ENCODE measurements at places on chromosomes 4 and X.

- DNase-seq, result no peak
Measured at GRCh38 chr4:185265942-185266341, 56.5 kb downstream of the SNX25 start.

DNA sequence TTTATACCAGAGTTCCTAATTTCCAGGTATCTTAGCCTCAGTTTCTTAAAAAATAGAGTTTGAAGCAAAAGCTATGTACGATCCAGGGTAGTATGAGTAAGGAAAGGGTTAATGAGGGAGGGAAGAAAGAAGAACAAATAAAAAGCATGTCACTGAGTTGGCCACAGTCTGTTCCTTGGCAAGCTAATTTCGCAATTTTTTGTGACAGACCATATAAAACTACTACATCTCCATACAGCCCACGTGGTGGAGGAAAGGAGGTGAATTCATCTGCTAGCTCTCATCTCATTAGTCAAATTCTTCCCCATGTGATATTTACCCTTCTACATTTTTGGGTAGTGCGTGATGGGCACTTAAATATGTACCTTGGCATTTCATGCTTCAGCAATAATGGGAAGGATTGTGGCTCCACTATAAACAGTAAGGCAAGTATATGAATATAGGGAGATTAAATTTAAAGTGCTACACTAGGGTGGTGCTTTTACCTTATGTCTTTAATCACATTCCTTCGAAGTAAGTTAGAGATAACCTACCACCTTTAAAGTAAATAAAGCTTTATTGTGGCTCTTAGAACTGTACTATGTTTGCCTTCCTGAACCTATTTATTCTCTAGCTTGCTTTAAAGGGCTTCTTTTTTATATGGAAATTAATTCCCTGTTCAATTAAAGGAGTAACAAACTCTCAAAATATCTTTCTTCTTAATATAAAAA, 102.1 kb upstream of the VAMP7 start:
- no peak for DNase-seq

DNA sequence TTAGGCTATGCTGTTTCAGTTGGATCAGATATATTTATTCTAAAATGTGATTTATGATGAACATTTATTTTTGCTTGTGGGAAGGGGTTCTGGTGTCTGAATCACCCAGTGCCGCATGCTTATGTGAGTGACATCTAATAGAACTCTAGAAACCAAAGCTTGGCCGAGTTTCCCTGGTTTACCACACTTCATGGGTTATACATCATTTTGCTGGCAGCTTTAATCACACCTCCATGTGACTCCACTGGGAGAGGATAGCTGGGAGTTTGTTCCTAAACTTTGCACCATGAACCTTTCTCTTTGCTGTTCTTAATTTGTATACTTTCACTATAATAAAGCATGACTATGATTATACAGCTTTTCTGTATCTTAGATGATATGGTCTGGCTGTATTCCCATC, 382.9 kb downstream of the INPP4B start:
- DNase-seq, result no peak

- no peak for DNase-seq
Measured at GRCh38 chr4:105558277-105558676, 5.9 kb downstream of the ARHGEF38 start.

DNA sequence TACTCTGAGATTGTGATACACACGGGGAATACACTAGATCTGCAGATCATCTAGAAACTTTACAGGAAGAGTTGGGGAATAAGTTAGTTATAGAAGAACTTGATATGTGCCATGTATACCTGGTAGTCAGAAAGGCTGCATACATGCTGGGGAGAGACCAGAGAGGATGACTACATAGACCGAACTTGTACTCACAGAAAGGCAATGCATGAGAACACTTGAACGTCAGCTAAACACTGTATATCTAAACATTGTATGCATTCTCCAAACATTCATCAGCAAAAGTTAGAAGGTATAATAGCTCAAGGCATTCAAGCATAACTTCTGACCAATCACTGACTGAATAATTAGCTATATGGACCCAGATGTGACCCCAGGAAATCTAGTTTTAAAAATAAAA, 78.0 kb upstream of the PDHA2 start:
- no peak for DNase-seq

Data from NCI-H2081 treated with DMSO at 0.1 percent for 48 hours (cell line).